ENCODE measurements at places on chromosomes 16 and 17. TPM values are rescaled to one million over a fixed set of nuclear protein-coding genes. Genes with fewer than 3 reads are reported as not detected.

SLFN12 gene
- total RNA-seq: 33.2 TPM

CRISPLD2 gene
- 9.9 TPM for total RNA-seq

KRTAP9-4 gene
- total RNA-seq: not detected

NAT9 gene
- 26.6 TPM for total RNA-seq

DHRS7C gene
- total RNA-seq: not detected

ZP2 gene
- not detected for total RNA-seq

CARD14 gene
- total RNA-seq: not detected

ABCC12 gene
- total RNA-seq: not detected

CLEC10A gene
- not detected for total RNA-seq

LRRC37B gene
- 25.2 TPM for total RNA-seq

FOXJ1 gene
- 0.39 TPM for total RNA-seq

MT4 gene
- total RNA-seq: not detected

PCTP gene
- total RNA-seq: 22.6 TPM

SLC35G6 gene
- not detected for total RNA-seq

CCDC40 gene
- total RNA-seq: 4.9 TPM

USH1G gene
- total RNA-seq: not detected

PIMREG gene
- total RNA-seq: 8.2 TPM

IRF8 gene
- total RNA-seq: 0.63 TPM

GNG13 gene
- not detected for total RNA-seq

ELP5 gene
- 27.7 TPM for total RNA-seq

HOXB5 gene
- 7.4 TPM for total RNA-seq

ARHGDIG gene
- total RNA-seq: 4.0 TPM

RAMP2 gene
- total RNA-seq: 23.7 TPM

KRTAP4-6 gene
- total RNA-seq: not detected

ABAT gene
- 2.4 TPM for total RNA-seq

APOH gene
- total RNA-seq: not detected

ZNF174 gene
- 7.5 TPM for total RNA-seq

SLFN12L gene
- 0.05 TPM for total RNA-seq

GCGR gene
- total RNA-seq: not detected

SEPTIN12 gene
- total RNA-seq: not detected

TBC1D3G gene
- not detected for total RNA-seq

NPIPA5 gene
- 10.2 TPM for total RNA-seq

NPTX1 gene
- total RNA-seq: 35.0 TPM

SUPT4H1 gene
- total RNA-seq: 45.8 TPM

TRIM37 gene
- 26.3 TPM for total RNA-seq

BCL6B gene
- total RNA-seq: 180 TPM

ALOX12B gene
- total RNA-seq: not detected

C17orf78 gene
- total RNA-seq: not detected

CTRB1 gene
- not detected for total RNA-seq

PNMT gene
- not detected for total RNA-seq

KCTD19 gene
- not detected for total RNA-seq

KRTAP4-7 gene
- not detected for total RNA-seq

CCL15 gene
- not detected for total RNA-seq

LRRC46 gene
- not detected for total RNA-seq

APOBR gene
- total RNA-seq: not detected

TNFRSF17 gene
- not detected for total RNA-seq

ANTKMT gene
- total RNA-seq: 53.0 TPM

KRTAP9-3 gene
- not detected for total RNA-seq

COASY gene
- total RNA-seq: 30.8 TPM
